ENCODE measurements at places on chromosomes 5 and 9.
A peak's percentile ranks its signal among the peaks of the same experiment; 100 is the strongest.

- DNase-seq, result no peak
These were observed 37.8 kb downstream of the EPB41L4B start for GRCh38 chr9:109283012-109283411.

- DNase-seq, result no peak
These were observed 32.0 kb downstream of the STARD4 start for GRCh38 chr5:111480346-111480745.

GRCh38 chr5:138686668-138687067, 66.6 kb upstream of the CTNNA1 start:
- DNase-seq, result no peak

- DNase-seq, result no peak
These were observed 75.6 kb upstream of the STXBP1 start for GRCh38 chr9:127536499-127536898.

- peak; percentile 22 for DNase-seq
These were observed at the start of gene GALNT12 for GRCh38 chr9:98807070-98807813. GALNT12 (plus strand) TSS chr9:98807670; CDS start chr9:98807699, 29 bp downstream.

DNA sequence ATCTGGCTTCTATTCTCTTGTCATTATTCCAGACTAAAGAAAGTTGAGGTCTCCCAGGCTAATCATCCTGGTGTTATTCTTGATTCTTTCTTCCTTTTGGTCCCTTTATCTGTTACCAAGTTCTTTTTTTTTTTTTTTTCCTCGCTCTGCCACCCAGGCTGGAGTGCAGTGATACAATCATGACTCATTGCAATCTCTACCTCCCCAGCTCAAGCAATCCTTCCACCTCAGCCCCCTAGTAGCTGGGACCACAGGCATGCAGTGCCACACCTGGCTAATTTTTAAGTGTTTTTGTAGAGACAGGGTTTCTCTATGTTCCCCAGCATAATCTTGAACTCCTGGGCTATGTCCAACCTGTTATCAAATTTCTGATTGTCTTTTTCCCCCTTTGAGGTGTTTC, 126.6 kb upstream of the DHFR start:
- DNase-seq, result no peak

- DNase-seq, result no peak
These were observed 114.5 kb upstream of the TAF11L2 start for GRCh38 chr5:17383526-17383925.
